ENCODE measurements at places on chromosomes 12 and 14.

DNA sequence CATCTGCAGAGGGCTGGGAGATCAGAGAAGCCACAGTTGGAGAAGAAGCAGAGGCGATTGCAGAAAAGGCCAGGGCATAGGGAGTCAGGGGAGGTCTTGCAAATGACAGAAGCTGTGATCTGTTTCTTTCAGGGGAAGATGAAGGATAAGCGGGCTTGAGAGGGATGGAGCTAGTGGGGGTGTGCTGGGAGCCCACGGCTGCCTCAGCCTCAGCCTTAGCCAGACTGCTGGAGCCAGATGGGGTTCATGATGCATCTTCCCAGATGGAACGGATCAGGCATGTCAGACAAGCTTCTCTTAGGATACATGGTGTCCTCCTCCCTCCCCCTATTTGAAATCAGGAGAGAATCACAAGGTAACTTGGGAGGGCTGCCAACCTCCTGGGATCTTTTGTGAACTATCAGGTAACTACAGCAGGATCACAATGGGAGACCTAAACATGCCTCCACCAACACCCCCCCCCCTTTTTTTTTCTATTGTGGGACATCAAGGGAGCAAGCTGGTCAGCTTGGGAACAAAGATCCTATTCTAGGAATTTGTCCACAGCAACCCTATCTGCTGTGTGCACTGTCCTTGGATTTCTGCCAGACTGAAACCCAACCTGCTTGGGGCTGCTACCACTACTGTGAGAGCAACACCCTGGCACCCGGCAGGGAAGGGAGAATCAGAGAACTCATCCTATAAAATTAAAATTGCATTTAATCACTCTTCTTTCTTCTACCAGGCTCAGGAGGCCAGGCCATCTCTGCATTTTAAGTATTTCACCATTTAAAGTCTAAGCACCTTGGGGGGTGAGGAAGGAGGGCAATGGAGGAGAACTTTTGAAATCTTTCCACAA is 10.7 kb upstream of the ATP2A2 start:
- peak; percentile 27 for DNase-seq

- no peak for DNase-seq
Measured at GRCh38 chr14:99435327-99435726, 45.3 kb downstream of the SETD3 start.

GRCh38 chr14:31950764-31951637 is 126.1 kb upstream of the ARHGAP5 start:
- DNase-seq = no peak

GRCh38 chr12:13164921-13165616 is 31.5 kb upstream of the EMP1 start:
- DNase-seq = no peak

DNA sequence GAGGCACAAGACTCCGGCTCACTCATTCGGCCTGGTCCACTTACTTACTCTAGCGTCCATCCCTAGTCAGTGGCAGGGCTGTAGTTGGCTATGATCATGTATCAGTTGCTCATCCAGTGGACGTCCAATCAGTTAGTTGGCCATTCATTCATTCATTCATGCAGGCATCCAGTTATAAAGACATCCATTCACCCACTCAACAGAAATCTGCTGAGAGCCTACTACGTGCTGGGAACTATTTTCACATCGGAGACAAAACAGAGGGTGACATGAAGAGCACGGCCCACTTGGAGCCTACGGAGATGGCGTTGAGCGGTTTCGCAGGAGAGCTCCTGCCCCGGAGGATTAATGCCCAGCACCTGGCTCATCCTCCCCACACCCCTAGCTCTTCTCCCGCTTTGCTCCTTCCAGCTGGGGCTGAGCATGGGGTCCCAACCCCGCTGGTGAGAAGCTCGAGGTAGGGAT is 49.7 kb downstream of the SNAPC1 start:
- no peak for DNase-seq

DNA sequence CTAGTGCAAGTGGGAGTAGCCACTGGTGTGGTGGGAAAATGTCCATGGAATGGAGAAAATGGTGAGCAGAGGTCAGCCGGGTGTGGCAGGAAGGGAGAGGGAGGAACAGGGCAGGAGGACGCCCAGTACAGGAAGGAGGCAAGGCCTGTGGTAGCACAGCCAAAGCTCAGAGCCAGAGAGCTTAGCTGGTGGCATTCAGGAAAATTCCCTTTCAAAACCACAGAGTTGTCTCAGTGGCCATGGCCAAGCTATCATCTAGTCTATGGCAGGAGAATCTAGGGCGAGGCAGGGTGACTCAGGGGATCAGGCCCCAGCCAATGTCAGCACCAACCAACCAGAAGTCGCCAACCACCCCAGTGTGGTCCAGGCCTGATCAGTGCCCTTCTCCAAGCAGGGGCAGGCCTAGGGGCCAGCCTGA is 67.7 kb upstream of the DDX11 start:
- DNase-seq = no peak

- no peak for DNase-seq
Measured at GRCh38 chr12:96352161-96352835, 47.9 kb downstream of the CDK17 start.

- no peak for DNase-seq
Measured at GRCh38 chr14:20167091-20167490, 23.6 kb upstream of the OR11G2 start.

DNA sequence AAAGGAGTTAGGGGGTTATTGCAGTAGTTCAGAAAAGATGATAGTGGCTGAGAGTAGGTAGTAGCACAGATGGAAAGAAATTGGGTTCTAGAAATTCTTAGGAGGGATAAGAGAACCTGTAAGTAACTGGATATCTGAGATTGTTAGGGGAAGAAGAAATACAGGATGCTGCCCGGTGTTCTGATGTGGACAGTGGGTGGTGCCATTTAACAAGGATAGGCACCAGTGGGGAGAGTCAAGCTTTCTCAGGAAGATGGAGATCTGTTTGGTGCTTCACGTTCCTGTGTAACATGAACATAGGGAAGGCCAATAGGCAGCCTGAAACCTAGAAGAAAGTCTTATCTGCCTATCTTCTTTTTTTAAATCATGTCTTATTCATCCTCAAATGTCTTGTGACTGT is 245.9 kb downstream of the NPAS3 start:
- no peak for DNase-seq

- DNase-seq = no peak
Measured at GRCh38 chr12:42296503-42297109, 29.3 kb downstream of the ZCRB1 start.

GRCh38 chr14:65815127-65815526 is 402.6 kb downstream of the FUT8 start:
- no peak for DNase-seq

GRCh38 chr12:119668324-119668841 is 450 bp downstream of the PRKAB1 start:
- no peak for DNase-seq

DNA sequence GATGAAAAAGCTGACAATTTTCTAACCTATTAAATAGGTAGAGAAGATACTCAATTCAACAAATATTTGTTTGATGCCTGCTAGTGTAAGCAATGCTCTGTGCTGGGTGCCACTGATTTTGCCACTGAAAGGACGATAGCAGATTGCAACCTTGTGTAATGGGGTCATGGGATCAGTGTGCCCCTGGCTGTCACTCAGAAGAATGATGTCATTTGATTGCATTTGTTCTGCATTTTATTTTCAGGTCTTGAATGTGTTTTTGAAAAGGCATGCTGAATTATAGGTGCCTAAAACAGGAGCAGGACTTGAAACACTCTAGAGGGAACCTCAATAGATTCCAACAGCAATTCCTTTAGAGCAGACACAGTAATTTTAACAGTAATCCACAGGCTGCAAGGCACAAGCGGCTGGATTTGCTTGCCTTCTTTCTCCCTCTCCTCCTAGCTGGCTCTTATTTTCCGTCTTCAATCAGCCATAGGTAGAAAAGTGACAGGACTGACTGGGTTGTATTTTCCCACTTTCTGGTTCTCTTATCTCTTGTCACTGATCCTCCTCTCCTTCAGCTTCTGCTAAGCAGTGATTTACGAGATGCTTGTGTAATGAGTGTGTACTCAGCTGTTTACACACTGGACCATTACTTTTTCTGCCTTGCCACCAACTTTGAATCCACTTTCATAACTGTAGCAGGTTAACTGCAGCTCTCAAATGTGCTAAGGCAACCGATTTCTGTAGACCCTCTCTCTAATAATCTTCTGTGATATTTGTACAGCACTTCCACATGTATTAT is 4.1 kb downstream of the PLXNC1 start:
- DNase-seq = no peak

DNA sequence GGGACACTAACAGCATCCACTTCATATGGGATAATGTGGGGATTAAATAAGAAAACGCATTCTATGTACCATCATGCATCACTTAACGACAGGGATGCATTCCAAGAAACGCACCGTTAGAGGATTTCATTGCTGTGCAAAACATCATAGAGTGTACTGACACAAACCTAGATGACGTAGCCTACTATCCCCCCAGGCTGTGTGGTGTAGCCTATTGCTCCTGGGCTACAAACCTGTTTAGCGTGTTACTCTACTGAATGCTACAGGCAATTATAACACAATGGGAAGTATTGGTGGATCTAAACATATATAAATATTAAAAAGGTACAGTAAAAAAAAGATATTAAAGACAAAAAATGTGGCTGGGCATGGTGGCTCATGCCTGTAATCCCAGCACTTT is 230.6 kb downstream of the KSR2 start:
- DNase-seq = no peak

- no peak for DNase-seq
Measured at GRCh38 chr12:81128930-81129554, 51.2 kb downstream of the ACSS3 start.

- no peak for DNase-seq
Measured at GRCh38 chr12:112577473-112578329, 159.0 kb downstream of the PTPN11 start.

DNA sequence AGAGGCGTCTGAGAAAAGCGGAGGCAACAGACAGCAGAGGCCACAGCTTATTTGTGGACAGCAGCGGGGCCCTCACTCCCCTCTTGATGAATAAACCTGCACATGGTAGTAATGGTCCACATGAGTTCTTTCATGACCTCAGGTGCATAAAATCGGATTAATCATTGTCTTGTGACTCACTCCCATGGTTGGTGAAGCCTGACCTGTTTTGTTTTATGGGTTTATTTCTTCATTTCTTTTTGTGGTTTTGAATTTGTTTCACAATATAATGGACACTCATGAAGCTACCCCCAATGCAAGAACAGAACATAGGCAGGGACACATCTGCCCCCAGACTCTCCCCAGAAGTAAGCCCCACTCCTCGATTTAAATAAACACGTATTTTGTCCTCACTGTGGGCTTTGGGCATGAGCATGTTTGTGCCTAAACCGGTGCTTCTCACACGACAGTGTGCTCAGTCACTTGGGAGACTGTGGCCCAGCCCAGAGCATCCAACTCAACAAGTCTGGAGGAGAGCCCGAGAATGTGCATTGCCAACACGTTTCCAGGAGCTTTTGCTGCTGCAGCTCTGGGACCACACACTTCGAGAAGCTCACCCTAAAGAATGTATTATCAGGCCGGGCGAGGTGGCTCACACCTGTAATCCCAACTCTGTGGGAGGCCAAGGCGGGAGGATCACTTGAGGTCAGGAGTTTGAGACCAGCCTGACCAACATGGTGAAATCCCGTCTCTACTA is 116.1 kb downstream of the SCARB1 start:
- no peak for DNase-seq

DNA sequence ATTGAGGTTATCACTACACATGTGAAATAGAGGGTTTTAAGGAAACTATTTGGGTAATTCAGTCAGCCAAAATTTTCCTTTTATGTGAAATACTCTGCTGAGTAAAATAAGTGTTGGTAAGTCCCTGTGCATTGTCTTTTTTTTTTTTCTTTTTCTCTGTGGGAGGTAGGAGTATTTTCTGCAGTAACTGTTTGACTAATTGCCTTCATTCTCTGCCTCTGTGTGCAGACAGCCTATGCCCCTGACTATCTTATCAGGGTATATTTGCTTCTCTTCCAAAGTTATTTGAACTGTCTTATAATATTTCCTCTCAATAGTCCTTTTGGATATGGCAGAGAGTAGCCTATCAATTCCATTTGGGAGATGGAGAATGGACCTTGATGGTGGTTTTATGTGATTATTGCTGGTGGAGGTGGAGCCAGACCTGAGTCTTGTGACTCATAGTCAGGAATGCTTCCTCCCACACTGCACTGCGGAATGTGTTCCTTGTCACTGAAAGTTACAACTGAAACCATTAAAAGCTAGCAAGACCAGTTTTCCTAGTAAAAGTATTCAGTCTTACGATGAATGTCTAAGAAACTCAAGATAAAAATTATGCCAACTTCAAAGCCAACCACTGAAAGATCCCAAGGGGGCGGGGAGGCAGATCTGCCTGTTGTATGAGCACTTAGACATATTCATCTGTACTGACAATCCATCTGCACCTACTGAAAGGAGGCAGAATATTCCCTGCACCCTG is 40.9 kb upstream of the STXBP6 start:
- DNase-seq = no peak

DNA sequence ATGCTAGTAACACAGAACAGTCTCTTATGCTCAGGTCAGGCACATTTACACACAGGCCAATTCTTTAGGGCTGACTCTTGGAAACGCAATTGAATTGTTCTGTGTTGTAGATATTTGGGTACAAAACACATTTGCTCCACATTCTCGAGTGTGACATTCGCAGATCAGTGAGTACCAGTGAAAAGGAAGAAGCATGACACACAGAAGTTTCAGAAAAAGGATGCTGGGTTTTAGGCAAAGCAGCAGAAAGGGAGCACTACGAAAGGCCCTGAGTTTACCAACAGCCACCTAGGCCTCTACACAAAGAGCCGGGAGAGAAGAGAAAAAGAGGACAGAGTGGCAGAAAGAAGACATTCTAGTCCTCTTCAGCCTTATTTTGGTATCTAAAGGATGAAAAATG is 254.4 kb upstream of the BTG1 start:
- no peak for DNase-seq

DNA sequence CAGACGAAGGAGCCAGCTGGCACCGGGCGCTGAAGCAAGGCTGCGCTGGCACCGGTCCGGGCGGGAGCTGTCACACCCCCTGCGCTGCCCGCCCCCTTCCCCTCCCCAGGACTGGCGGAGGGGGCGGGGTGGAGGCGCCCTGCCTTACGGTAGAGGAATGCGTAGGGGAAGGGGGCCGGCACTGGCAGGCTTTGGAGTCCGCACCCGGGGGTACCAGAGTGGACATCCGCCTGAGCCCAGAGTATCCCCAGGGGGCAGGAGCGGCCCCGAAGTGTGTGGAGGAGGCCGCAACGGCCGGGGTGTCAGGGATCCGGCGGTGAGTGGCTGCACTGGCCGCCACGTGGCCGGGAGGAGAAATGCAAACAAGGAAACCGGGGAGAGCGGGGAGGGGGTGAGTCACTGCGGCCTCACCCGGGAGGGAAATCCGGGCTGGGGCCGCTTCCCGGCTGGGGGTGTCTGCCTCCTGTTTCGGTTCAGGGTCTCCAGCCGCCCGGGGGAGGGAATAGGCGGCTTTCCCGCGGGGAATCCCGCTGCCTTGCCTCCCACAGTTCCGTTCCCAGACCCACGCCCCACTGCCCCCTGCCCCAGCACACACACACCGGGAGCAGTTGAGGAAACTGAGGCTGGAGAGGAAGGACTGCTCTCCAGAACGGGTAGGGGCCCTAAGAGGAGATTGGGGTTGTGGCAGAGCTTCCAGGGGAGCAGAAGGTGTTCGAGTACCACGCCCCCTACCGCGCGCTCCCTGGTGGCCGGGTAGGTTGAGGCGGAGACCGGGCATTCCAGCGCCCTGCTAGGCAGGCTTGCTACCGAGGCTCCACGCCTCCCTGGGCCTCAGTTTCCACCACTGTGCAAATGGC is at the start of gene RAPGEF3:
RAPGEF3 (minus strand) TSS at position 47 of the 857 bp plus-strand sequence. CDS start 324 bp downstream, outside the sequence.
- peak; percentile 62 for DNase-seq

GRCh38 chr14:105307052-105307727 is 6.4 kb upstream of the BRF1 start:
- DNase-seq = no peak

All from CMK (cell line).